ENCODE measurements at places on chromosomes 5 and 9.

DNA sequence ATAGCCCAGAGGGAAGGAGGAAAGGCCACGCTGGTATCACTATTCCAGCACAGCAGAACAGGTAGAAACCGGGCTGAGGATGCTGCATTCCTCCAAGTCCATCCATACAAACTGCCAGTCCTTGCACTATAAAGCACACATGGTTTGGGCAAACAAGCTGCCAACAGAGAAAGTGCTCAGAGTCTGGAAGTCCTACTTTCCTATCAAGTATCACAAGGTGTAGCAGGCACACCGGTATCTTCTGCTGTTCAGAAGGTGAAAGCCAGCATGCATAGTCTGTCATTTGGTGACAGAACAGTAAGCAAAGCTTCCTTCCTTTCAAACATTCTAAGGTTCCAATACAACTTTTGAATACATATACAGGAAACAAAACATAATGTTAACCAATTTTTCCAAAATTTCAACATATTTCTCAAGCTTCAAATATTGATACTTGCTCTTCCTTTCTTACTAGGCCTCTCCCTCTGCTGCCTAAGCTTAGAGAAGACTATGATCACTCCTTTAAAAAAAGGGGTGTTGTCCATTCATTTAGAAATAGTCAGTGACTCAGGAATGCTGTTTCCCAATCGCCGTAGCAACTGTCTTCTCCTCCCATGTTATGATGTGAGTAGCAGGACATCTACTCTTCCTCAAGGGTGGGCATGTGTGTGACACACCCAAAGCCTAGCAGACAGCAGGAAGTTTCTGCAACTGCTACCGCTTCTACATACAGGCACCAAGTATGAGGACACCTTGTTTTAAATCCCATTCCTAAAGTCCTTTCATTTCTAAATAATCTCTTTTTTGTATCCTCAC is 14.7 kb downstream of the DIAPH1 start:
- DNase-seq, result no peak

DNA sequence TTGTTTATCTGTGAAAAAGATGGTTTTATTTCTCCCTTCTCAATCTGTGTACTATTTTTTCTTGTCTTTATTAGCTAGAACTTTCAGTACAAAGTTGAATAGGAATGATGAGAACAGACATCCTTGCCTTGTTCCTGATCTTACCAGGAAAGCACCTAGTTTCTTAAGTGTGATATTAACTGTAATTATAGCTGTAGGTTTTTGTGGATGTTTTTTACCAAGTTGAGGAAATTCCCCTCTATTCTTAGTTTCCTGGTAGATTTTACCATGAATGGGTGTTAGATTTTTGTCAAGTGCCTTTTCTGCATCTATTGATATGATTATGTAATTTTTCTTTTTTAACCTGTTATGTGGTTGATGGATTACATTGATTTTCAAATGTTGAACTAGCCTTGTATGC is 68.7 kb downstream of the KCNN2 start:
- DNase-seq, result no peak

DNA sequence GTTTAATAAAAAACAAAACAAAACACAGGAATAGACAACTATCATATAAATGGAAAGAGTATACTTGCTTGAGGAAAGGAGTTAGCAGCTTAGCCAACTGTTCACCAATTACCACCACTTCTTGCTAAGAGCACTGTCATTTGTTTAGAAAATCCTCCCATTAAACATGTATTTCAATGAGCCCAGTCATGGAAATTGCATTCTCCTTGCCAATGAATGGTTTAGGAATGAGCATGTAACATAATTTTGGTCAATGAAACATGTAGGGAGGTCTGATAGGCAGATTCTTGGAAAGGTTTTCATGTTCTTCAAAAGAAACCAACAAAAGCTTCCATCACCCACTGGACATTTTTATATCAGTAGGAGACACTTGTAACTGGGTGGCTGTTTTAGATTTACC is 502.8 kb upstream of the PAPPA start:
- DNase-seq, result no peak

DNA sequence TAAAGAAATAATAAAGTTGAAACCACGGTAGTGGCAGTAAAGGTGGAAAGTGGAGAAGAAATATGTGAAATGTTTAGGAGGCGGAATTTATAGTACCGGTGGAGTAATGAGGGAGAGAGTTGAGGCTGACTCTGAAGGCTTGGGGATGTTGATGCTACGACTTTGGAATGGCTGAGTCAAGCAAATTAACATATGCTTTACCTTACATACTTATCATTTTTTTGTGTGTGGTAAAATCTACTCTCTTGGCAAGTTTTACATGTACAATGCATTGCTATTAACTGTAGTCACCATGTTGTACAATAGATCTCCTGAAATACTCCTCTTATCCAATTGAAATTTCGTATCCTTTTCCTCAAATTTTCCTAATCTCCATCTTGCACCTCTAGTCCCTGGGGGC is 179.0 kb downstream of the TAF11L14 start:
- DNase-seq, result no peak
